ENCODE measurements at places on chromosomes 7 and 10.

DNA sequence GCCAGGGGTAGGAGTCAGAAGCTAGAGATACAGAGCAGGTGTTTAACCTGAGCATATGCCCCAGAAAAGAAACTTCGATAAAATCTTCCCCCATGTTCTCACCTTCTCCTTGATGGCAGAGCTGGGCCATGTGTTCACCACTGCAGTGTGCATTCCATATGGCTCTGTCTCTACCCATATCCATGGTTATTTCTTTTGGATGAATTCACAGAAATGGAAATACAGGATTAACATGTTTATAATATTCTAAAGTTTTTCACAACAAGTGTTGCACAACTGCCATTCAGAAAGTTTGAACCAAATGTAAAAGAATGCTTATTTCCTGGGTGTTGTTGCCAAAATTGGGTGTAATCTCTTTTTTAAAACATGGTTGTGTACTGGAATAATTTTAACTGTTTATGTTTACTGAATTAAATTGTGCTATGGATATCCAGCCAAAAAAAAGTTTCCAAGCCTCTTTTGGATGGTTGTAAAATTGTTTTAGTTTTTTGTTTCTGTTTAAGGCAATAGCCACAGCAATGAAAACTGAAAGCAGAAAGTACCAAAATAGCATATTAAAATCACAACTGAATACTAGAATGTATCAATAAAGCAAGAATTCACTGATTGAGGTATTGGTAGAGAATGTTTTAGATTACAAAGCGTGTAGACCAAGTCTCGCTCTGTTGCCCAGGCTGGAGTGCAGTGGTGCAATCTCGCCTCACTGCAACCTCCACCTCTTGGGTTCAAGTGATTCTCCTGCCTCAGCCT is 19.9 kb upstream of the CCNY start:
- DNase-seq = no peak

DNA sequence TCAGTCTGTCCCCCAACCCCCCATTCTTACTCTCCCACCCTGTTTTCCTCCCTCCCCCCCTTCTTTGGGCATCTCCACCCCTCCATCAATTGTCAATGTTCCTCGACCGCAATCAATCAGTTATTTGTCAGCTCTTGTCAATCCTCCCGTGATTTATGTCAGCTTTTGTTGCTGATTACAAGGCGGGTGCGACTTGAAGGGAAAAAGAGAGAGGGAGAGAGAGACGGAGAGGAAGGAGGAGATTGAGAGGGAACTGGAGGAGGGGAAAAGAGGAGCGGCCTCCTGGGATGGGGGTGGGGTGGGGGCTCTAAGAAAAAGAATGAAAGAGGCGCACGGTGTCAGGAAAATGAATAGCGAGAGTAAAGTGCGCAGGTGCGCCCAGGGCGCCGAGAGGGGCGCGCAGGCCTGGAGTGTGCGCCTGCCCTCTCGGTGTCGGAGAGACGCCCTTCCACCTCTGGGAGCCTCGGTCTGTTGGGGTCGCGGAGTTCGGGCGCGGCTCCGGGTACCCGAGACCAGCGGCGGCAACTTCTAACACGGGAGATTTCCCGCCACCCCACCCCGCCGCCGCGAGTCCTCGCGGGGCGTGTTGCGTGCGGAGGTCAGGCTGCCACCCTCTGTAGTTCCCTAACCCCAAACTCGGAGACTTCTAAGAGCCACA is 1.1 kb upstream of the ZNF503 start:
- no peak for DNase-seq

DNA sequence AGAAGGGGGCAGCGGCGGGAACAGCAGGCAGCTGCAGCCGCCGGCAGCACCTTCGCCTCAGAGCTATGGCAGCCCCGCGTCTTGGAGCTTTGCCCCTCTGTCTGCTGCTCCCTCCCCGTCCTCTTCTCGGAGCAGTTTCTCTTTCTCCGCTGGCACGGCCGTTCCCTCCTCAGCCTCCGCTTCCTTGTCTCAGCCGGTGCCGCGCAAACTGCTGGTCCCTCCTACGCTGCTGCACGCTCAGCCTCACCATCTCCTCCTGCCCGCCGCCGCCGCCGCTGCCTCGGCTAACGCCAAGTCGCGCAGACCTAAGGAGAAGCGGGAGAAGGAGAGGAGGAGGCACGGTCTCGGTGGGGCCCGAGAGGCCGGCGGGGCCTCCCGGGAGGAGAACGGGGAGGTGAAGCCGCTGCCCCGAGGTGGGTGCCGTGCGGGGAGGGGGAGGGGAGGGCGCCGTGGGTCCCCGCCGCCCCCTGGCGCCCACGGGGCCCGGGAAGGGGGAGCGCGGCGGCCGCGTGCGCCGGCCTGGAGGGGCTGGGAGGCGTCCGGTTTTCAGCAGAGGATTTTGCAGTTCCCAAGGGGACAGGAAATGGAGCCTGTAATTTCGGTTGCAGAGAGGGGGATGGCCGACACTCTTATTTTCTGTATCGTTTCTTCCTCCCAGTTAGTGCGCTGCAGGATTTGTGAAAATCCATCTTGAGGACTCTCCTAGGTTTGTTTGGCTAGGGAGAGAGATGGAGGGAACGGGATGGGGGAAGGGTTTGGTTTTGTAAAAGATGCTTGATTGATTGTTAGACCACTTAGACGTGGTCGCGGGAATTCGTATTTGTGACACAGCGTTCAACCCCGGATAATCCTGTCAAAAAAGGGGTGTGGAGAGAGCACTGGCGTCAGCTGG is 630 bp downstream of the RSBN1L start:
- peak; percentile 34 for DNase-seq

GRCh38 chr10:74888962-74889661 is 62.7 kb downstream of the KAT6B start:
- DNase-seq = no peak

DNA sequence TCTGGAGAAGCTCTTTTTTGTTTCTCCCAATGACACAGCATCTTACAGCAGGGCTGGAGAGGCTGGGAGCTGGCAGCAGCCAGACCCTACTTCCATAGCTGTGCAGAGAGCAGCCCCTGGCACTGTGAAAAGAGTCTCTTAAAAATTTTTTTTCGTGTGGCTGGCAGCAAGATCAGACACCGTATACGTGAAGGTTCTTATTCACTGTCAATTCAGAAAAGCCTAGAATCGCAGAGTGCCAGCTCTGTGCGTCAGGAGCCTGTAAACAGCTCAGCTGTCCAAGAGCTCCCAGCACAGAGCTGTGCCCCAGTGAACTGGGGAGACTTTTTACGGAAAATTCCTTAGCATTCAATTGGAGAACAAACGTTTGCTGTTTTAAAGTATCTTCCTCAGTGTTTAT is 6.5 kb downstream of the BAG3 start:
- no peak for DNase-seq

DNA sequence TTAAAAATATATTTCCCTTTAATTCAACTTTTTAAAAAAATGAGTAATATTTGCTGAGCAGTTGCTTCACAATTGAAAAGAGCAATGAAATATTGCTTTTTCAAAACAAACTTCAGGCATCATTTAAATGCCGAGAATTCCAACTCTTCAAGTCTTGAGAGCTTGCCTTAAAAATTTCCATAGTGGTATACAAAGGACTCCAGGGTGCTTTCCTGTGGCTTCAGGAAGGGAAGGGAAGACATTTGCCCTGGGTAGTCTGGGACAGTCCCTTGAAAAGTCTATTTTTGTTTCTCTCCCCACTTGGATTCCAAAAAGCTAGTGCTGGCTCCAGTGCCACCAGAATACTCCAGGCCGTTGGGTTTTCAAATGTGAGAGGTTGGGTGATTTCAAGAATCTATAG is 71.7 kb downstream of the HYCC1 start:
- DNase-seq = no peak

Data from activated T-cell treated with anti-CD3 and anti-CD28 coated beads for 1 hour (primary cell).